Calu3 (cell line): ENCODE measurements at places on chromosomes 2 and 18. TPM values are rescaled to one million over a fixed set of nuclear protein-coding genes. Genes with fewer than 3 reads are reported as not detected.

Gene SPAST
- total RNA-seq, result 18.5 and 18.8 TPM in 2 replicates

Gene ERMN
- total RNA-seq, result not detected in 2 replicates

Gene LAMA1
- total RNA-seq, result not detected in 2 replicates

Gene C2orf72
- total RNA-seq, result 0.66 and 0.83 TPM in 2 replicates

Gene CLK1
- 73.1 and 83.5 TPM in 2 replicates for total RNA-seq

Gene TMEM185B
- 42.0 and 42.8 TPM in 2 replicates for total RNA-seq

Gene NOSTRIN
- 12.5 and 18.4 TPM in 2 replicates for total RNA-seq

Gene CASP10
- 21.4 and 22.5 TPM in 2 replicates for total RNA-seq

Gene PEX13
- 32.0 and 37.4 TPM in 2 replicates for total RNA-seq

Gene TEX44
- total RNA-seq, result not detected in 2 replicates

Gene SLC9A2
- 5.7 and 5.9 TPM in 2 replicates for total RNA-seq

Gene DNAJC5G
- total RNA-seq, result not detected in 2 replicates

Gene DNAJC10
- 178 and 210 TPM in 2 replicates for total RNA-seq

Gene STPG4
- 12.7 and 14.4 TPM in 2 replicates for total RNA-seq

Gene IAH1
- 22.9 and 25.0 TPM in 2 replicates for total RNA-seq

Gene LYG2
- total RNA-seq, result not detected in 2 replicates

Gene SGPP2
- 48.8 and 56.9 TPM in 2 replicates for total RNA-seq

Gene PKDCC
- total RNA-seq, result 11.3 and 12.5 TPM in 2 replicates

Gene GATA6
- total RNA-seq, result 54.6 and 58.4 TPM in 2 replicates

Gene MYCN
- total RNA-seq, result 5.5 and 8.7 TPM in 2 replicates

Gene GYPC
- not detected in 2 replicates for total RNA-seq

Gene SIX3
- not detected in 2 replicates for total RNA-seq

Gene ATOH8
- total RNA-seq, result 0.19 and 0.47 TPM in 2 replicates

Gene ZAP70
- total RNA-seq, result not detected in 2 replicates

Gene IL1RL2
- 0.68 and 0.73 TPM in 2 replicates for total RNA-seq

Gene BCL2
- 2.9 and 4.0 TPM in 2 replicates for total RNA-seq

Gene SCN2A
- total RNA-seq, result 0.07 and 0.19 TPM in 2 replicates

Gene ANKRD23
- total RNA-seq, result 6.5 and 7.5 TPM in 2 replicates

Gene GKN1
- not detected in 2 replicates for total RNA-seq

Gene PGAP1
- total RNA-seq, result 3.9 and 5.8 TPM in 2 replicates

Gene REG1B
- total RNA-seq, result not detected in 2 replicates

Gene TUBA4B
- not detected in 2 replicates for total RNA-seq

Gene CYP1B1
- 34.4 and 36.5 TPM in 2 replicates for total RNA-seq

Gene G6PC2
- total RNA-seq, result not detected in 2 replicates

Gene LIMS4
- total RNA-seq, result 0.29 TPM in 1 of 2 replicates, not detected in the other

Gene HOXD12
- not detected in 2 replicates for total RNA-seq

Gene VIT
- not detected in 2 replicates for total RNA-seq

Gene LBX2
- total RNA-seq, result 3.0 and 3.5 TPM in 2 replicates

Gene ERICH2
- 1.2 and 2.4 TPM in 2 replicates for total RNA-seq

Gene GPR45
- not detected in 2 replicates for total RNA-seq

Gene SLC11A1
- total RNA-seq, result 0.12 TPM in 1 of 2 replicates, not detected in the other

Gene POU3F3
- not detected in 2 replicates for total RNA-seq

Gene B3GNT7
- total RNA-seq, result 8.9 and 14.4 TPM in 2 replicates

Gene KYNU
- 64.2 and 78.7 TPM in 2 replicates for total RNA-seq
